ENCODE measurements at places on chromosomes 11 and 22.
A peak's percentile ranks its signal among the peaks of the same experiment; 100 is the strongest.

DNA sequence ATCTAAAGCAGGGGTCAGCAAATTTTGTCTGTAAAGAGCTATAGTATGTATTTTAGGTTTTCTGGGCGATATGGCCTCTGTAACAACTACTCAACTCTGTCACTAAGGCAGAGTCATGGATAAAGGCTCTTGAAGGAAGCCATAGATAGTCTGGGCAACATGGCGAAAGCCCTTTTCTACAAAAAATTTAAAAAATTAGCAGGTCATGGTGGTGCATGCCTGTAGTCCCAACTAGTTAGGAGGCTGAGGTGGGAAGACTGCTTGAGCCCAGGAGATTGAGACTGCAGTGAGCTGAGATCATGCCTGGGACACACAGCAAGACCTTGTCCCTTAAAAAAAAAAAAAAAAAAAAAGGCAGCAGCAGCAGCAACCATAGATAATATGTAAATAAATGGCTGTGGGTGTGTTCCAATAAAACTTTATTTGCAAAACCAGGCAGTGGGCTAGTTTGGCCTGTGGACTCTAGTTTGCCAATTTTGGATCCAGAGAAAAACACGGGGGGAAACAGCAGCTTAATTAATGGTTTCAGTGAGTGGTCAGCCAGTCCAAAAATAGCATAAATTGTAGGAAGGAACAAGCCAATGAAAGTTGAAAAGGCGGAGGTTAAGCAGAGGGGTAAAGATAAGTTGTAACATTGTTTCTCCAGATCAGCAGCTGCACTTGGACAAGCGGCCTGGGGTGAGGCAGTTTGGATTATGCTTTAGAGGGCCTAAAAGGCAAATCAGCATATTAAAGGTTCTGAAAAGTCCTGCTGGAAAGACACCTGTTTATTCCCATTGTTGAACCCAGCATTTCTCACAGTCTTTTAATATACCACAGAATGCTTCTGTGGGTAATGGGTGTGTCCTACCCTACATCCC is 62.6 kb downstream of the KIAA1671 start:
- DNase-seq: no peak

- no peak for DNase-seq
Measured at GRCh38 chr22:48705159-48705916, 1122.3 kb downstream of the BRD1 start.

GRCh38 chr11:62591448-62592145 is at the start of gene TUT1:
TSS of gene TUT1 (minus strand) at chr11:62591523. CDS start at chr11:62591485, 38 bp downstream.
- peak; percentile 99 for DNase-seq

DNA sequence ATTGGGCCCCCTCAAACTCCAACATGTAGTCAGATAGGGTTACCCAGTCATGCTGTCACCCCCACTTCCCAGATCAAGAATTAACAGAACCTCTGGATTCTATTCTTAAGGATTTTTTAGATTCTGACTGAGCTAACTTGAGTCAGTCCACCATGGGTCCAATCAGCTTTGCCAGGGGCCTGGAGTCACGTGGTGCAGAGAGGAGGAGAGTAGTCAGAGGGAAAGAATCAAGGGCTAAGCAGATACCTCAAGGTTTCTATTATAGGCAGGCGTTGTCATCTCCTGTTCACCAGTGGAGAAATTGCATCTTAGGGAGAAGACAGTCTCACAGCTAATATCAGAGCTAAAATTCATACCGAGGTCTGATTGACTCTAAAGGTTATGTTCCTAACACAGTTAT is 28.2 kb downstream of the FZD4 start:
- no peak for DNase-seq

- DNase-seq: no peak
Measured at GRCh38 chr11:117200813-117201657, 1.9 kb downstream of the TAGLN start.

DNA sequence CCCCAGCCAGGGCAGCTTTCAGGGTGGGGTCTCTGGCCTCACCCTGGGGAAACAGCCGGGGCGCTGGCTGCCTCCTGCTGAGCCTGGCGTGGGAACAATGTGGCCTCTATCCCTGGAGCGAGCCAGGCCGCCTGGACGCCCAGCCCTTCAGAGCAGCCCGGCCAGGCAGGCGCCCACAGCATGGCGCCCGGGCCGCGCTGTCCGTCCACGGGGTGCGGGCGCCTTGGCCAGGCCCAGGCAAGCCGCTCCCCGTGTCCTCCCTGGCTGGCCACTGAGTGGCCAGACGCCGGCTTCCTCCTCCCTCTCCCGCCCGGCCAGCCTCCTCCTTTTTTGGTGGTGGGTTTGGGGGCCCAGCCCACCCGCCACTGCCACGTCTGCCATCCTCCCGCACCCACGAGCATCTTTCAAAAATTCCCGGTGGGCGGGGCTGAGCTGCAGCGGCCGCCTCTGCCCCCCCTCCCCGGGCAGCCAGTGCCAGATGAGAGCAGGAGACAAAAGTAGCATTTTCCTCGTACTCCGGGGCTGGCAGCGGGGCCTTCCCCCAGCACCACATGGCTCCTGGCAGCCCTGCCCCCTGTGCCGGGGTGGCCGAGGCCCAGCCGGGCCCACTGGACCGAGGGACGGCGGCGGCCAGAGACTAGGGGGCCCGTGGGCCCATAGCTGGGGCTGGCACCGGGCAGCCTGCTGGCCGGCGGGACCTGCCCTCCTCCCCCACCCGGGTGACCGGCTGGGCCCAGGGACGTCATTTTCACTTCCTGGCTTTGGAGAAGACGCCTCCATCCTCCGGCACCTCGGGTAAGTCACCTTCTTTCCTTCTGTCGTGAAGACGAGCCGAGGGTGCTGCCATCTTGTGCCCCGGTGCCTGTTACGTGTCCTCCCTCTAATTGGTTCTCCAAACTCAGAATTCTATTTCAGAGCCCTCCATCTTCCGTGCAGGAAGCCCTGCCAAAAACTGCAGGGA is 70.2 kb upstream of the PPARA start:
- DNase-seq: peak; percentile 71

Measured in ascending aorta (tissue), 2 donors.